ENCODE measurements at places on chromosomes 2 and 18.

DNA sequence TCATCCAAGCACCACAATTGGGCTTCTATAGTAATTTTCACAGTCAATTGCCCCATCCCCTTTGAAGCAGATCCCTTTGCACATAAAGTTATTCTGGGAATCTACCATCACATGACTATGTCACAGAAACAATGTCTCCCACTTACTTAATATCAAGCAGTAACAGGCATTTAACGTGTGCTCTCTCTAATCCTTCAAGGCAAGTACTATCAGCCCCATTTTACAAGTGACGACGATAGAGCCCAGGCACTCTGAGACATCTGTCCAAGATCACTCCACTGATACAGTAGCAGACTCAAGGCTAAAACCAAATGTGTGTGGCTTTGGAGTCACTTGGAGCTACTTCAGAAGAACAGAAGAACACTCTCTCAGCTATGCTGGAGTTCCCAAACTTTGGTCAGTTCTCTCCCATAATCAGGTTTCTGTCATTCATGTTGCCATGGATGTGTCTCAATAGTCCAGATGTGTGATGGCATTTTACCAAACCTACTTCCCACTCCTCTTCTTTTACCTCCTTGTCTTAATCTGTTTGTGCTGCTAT, 39.7 kb downstream of the PID1 start:
- no peak for DNase-seq

- DNase-seq = no peak
These were observed 25.3 kb upstream of the BOD1L2 start for GRCh38 chr18:57121542-57122112.

GRCh38 chr18:35142275-35142615, 98.6 kb upstream of the ZNF397 start:
- DNase-seq = no peak

GRCh38 chr2:149098701-149099100, 60.2 kb downstream of the LYPD6B start:
- no peak for DNase-seq

GRCh38 chr18:3400567-3401296, 49.2 kb upstream of the TGIF1 start:
- DNase-seq = no peak

DNA sequence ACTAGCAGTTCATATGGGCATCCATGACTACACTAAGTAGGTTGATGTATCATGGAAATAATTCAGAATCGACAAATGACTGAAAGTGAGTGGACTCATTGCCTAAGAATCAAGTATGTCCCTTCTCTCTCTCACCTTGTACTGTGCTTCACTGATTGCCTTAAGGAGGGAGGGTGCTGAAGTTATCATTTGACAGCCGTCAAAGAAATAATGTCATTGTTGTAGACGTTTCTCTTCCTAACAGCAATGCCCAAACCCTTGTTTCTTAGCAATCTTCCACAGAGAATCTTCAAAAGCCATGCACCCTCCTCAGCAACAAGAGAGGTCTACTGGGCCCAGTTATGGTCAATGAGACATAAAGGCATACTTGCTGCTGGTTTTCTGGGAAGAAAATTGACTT, 785.0 kb downstream of the SUCLG1 start:
- DNase-seq = no peak

DNA sequence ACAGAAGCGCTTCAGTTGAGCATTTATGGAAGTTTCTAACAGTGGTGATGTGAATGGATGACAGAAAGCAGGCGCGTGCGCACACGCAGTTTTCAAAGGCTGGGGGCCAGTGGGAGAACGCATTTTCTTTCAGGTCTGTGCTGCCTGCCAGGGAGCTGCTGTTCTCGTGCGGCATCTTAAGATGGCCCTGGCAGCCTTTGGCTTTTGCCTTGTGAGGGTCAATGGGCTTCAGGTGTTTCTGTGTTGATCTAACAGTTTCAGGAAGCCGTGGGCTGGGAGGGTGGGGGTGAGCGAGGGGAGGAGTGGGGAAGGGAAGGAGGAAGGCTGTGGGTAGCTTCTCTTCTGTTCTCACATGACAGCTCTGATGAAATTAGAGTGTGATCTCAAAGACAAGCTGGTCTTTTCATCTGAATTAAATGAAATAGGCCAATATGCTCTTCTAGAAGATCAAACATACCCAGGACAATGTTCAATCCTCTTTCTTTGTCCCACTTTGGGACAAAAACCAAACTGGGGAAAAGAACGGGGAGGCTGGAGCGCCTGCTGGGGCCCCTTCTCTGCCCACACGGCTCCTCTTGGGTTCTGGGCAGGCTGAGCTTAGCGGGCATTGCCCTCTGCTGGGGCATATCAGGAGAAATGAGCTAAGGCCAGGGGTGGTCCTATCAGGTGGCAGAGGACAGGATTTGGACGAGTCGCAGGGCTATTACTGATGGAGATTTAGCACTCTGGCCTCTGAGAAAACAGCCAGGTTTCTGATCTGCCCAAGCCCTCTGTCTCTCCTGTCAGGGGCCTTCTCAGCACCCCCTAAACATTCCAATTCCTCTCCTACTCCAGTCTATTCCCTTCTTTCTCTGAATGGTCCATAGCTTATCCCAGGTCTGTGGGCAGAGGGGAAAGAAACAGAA, 126.2 kb upstream of the LGALSL start:
- no peak for DNase-seq

DNA sequence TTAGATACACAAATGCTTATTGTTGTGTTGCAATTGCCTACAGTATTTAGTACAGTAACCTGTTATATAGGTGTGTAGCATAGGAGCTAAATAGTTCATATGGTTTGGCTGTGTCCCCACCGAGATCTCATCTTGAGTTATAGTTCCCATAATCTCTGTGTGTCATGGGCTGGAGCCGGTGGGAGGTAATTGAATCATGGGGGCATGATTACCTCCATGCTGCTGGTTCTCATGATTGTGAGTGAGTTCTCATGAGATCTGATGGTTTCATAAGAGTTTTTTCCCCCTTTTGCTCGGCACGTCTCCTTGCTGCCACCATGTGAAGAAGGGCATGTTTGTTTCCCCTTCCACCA, 190.5 kb upstream of the SESTD1 start:
- DNase-seq = no peak

- DNase-seq = no peak
These were observed 220.4 kb upstream of the MEX3C start for GRCh38 chr18:51417643-51418483.

GRCh38 chr2:238694136-238694755, 153.6 kb upstream of the TWIST2 start:
- DNase-seq = no peak

DNA sequence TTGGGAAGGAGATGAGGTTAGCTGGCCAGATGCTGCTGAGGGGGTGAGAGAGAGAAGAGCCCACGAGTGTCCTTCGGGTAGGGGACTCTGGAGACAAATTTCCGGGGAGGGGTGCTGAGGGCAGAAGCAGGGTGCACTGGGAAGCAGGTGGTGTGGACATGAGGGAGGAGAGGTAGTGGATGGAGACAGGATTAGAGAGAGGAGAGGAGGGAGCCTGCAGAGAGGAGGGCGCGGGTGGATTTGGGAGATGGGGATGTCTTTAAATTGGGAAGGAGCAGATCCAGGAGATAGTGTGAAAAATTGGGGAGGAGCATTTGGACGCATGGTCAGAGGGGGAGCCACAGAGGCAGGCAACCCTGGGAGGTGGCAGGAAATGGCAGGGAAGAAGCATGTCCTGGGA, 154.7 kb downstream of the DYSF start:
- no peak for DNase-seq

GRCh38 chr2:479490-480176, 191.7 kb upstream of the ALKAL2 start:
- DNase-seq = no peak

- no peak for DNase-seq
These were observed 57.3 kb upstream of the PSMD14 start for GRCh38 chr2:161250864-161251436.

DNA sequence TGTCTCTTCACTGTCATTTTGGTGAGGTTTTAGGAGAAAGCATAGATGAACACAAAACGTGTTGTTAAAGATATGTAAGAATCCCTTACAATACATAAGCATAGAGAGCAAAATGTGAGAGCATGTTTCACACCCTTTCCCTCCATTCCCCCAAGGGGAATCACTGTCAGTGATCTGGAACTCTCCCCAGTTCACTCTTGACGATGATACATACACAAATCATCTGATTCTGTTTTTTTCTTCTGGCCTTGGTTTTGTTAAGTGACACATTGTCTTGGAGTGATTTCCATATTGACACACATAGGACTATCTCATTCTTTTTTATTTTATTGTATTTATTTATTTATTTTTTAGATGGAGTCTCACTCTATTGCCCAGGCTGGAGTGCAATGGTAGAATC, 53.7 kb upstream of the TANC1 start:
- DNase-seq = no peak

GRCh38 chr2:7440977-7441376, 523.8 kb downstream of the RNF144A start:
- DNase-seq = no peak

DNA sequence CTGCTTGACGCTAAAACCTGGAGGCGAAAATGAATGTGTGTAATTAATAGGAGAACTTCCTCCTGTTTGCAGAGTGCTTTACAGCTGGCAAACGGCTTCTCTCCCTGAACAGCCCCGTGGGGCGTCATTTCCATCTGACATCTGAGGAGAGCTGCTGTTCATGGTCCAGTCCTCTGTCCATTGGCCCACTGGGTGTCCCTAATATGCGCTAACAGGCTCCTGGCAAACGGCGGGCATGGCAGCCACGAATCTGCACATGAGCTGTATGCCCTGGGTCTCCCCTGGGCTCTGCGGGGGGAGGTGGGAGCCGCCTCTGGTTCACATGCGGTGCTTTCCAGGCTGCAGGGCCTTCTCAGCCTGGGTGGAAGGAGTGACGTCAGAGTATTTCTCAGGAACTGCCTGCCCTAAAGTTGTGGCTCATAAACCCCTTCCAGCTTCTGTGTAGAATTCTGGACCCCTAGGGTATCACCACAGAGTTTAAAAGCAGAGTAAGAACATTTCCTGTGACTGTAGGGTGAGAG, 73.2 kb downstream of the LRRFIP1 start:
- peak; percentile 71 for DNase-seq

- DNase-seq = no peak
These were observed 129.0 kb upstream of the FOSL2 start for GRCh38 chr2:28263690-28264089.

- DNase-seq = no peak
These were observed 100.2 kb downstream of the CRIM1 start for GRCh38 chr2:36455788-36456187.

- no peak for DNase-seq
These were observed 410.1 kb downstream of the SUCLG1 start for GRCh38 chr2:84048964-84049363.

DNA sequence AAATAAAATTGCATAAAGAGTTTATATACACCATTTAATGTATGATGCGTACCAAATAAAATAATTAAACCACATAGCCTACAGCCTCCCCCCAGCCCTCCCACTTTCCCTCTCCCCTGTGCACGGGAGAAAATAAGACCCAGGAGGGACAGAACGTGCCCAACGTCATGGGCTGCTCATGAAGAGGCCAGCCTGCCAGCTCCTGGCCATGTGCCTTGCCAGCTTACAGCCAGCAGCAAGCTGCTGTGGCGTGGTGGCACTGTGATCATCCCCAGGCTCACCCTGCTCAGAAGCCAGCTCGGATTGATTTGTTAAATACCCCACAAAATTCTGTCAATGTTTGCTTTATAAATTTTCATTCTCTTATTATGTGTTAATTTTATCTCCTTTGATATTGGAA, 7.6 kb downstream of the GPR148 start:
- no peak for DNase-seq

GRCh38 chr18:13893418-13893760, 21.9 kb downstream of the MC2R start:
- DNase-seq = no peak

DNA sequence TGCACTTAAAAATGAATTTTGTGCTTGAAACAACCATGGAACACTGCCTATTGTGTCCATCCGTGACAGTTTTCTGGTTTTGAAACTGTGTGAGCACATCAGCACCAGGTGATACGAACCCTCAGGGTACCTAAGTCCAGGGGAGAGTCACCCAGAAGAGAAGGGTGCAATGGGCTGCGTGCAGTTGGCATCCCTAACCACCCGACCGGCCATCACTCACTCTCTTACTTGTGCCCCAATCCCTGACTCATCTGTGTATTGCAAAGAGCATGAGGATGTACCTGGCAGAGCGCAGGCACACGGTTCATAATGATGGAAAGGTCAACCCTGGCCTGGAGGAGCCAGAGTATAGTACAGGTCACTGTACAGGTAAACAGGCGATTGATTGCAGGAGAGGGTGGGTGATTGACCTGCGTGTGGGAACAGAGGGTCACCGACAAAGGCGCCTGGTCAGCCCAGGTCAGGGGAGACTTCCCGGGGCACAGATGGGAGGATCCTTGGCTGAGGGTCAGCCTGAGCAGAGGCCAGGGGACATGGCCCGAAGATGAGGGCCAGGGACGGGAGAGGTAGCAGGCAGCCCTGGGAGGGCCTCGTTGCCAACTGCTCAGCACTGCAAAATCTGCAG, 160.3 kb downstream of the SEPTIN10 start:
- no peak for DNase-seq

GRCh38 chr2:17538022-17538843, 2.3 kb upstream of the VSNL1 start:
- no peak for DNase-seq

GRCh38 chr2:79370976-79371538, 141.8 kb upstream of the CTNNA2 start:
- no peak for DNase-seq

- DNase-seq = no peak
These were observed 270.5 kb upstream of the NCKAP5 start for GRCh38 chr2:133838642-133839365.

- DNase-seq = no peak
These were observed 110.3 kb downstream of the PXDN start for GRCh38 chr2:1633936-1634587.

DNA sequence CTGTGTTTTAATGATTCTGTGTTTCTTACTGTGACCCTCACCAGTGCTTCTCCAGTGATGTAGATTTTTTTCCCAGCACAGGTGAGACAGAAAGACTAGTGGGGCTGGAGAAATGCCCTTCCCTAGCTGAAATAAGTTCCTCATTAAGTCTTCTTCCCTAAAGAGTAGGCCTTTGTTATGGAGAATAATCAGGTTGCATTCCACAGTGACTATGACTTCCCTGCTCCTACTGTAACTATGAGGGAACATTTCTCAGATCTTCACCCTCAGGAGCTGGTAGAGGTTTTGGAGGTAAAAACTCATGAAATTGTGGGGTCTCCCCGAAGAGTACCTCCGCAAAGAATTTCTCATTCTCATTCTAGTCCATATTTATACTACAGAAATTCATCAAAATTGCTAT, 286.2 kb downstream of the GRB14 start:
- no peak for DNase-seq

DNA sequence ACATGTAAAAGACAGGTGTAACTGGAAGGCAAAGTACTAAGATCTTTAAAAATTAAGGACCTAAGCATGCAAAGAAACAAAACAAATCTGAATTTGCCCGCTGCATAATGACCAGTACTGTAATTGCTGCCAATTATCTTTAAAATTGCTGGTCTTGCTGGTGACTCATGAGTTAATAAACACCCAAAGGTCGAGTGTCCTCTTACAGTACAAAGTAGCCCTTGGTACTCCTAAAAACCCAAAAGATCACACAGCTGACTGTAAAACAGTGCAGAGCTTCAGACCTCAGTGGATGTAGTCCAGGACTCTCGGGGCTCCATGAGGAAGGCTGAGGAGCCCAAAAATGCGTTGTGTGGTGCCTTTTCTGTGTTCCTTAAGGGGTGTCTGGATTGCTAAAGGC, 308.7 kb downstream of the CNTNAP5 start:
- DNase-seq = no peak

Measured in stimulated activated CD4-positive, alpha-beta T cell treated with anti-CD3 and anti-CD28 coated beads, Interleukin-1b, Interleukin-23, amount 100 ng/mL, for 24 hours (primary cell).